ENCODE measurements at places on chromosomes 1 and 21. TPM values are rescaled to one million over a fixed set of nuclear protein-coding genes. Genes with fewer than 3 reads are reported as not detected.

The S100A4 gene
- total RNA-seq: 337 TPM

The TXNDC12 gene
- 46.6 TPM for total RNA-seq

The TAL1 gene
- total RNA-seq: not detected

The PDPN gene
- total RNA-seq: not detected

The MATN1 gene
- 0.39 TPM for total RNA-seq

The COL18A1 gene
- total RNA-seq: 555 TPM

The UBL4B gene
- total RNA-seq: not detected

The RIMS3 gene
- 16.5 TPM for total RNA-seq

The ZBED6 gene
- total RNA-seq: 44.4 TPM

The LIN28A gene
- not detected for total RNA-seq

The ZSWIM5 gene
- total RNA-seq: 0.73 TPM

- DNase-seq: no peak
These were observed 95.4 kb upstream of the NGF start for GRCh38 chr1:115433483-115433882.

DNA sequence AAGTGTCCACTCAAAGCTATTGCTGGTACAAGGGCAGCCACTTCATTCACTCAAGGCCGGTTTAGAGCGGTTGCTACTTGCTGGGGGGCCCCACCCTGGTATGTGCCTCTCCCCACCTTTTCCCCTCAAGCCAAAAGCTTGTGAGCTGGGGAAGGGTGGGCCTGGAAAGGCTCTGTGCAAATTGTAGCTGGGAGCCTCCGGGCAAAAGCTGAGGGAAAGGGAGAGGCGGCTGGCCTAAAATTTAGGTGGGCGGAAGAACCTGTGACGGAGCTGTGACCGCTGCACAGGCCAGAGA is 306 bp upstream of the SH3D21 start:
- no peak for DNase-seq

DNA sequence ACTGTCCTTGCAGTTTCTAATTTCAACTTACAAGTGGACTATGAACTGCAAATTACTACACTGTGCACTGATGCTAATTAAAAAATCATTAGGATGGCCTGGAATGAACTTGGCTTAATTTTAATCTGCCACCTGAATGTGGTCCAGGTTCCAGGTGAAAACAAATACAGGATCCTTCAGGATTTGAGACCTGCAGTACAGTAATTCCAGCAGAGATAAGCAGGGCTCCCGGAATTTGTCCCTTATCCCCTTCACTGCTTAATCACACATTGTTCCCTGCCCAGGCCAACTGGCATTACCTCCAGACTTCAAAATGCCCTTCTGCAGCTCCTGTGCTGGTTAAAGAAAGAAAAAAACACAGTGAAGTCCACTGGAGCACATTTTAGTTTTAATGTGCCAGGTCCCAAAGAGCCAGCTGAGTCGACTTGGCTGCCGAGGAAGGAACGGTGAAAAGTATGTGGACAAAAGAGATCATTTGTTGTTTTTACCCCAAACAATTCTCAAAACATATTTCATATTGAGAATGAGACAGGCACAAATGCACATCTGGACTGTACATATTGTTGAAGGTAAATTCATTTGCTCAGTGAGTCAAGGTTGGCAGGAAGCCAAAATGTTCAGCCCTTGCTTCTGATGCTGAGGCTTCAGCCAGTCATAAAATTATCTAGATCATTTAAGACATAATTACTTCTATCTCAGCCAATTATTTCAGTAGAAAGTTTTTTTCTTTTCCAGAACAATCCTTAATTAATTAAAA is 28.3 kb downstream of the DEGS1 start:
- DNase-seq: no peak

- no peak for DNase-seq
These were observed 58.2 kb downstream of the LMX1A start for GRCh38 chr1:165298203-165298820.

DNA sequence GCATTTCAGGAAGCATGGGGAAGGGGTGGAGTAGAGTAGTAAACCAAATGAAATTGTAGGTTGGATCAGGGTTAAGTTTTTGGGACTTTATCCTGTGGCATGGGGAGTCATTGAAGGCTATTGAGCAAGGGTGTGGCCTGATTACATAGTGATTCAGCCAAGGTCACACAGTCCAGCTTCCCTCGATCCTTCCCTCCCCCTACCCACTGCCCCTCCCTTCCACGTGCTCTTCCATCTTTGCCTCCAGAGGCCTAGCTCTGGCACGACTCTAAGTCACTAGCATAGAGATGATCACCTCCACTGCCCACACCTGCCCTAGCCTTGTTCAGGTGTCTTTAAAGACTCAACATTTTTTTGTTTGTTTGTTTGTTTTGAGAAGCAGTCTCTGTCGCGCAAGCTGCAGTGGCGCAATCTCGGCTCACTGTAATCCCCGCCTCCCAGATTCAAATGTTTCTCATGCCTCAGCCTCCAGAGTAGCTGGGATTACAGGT is 37.2 kb upstream of the SLC9A1 start:
- no peak for DNase-seq

DNA sequence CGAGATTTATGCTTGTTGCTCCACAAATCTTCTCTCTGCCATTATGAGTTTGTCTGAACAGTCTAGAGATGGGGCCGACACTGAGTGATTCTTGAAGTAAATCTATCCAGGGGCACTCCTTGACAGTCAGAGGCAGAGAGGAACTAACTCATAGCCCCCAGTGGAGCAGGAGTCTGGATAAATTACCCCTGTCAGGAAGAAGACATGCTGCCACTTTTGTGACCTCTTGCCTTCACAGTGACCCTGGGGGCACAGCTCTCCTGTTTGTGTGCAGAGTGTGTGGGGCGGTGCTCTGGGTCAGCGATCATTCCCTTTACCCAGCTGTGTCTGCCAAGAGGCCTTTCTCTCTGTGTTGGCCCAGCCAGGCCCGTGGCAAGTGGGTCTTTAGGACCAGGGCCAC is 29.5 kb downstream of the PEX14 start:
- no peak for DNase-seq

GRCh38 chr1:39392851-39393573 is 98.4 kb upstream of the BMP8A start:
- DNase-seq: no peak

DNA sequence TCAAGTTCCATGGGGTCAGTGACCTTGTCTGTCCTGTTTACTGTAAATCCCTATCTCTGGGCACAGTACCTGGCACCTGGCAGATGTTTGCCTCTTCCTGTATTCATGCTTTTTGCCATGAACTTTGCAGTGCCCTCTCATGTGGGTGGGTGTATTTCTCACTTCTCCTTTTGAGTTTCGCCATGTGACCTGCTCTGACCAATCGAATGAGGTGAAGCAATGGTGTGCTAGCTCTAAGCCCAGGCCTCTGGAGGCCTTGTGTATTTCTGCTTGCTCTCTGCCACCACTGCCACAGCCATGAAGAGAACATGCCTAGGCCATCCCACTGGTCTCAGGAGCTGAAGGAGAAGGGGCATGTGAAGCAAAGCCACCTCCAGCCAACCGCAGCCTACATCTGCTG is 185.5 kb upstream of the ZC3H12A start:
- no peak for DNase-seq

DNA sequence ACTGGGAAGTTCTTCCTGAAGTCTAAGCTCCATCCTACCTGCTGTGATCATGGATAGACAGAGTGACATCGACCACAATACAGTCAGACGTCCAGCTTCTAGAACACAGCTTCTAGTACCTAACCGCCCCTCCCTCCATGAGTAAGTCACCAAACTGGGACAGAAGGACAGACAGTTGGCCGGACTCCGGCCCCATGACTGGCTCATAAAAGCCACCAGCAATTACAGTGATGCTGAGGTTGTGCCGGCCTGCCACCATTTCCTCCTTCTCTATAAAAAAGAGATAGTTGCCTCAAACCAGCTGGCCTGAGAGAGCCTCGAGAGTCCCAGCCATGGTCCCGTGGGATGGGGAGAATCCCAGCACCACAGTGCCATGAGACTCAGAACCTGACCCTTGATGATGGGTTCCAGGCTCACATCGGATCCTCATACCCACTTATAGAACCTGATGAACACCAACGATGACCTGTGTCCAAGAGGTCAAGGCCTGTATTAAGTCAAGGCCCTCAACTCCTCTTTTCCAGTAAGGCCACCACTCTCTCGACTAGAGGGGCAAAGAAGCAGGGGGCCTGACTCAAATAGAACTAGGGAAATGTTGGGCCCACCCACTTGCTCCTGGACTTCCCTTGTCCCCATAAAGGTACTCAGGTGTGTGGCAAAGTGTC is 3.4 kb downstream of the MEF2D start:
- DNase-seq: no peak

GRCh38 chr1:175742790-175743459 is 470 bp downstream of the TNR start:
- DNase-seq: no peak

- DNase-seq: no peak
These were observed 86.2 kb upstream of the HP1BP3 start for GRCh38 chr1:20873311-20873710.

- DNase-seq: no peak
These were observed 8.5 kb upstream of the ARF1 start for GRCh38 chr1:228073857-228074545.

DNA sequence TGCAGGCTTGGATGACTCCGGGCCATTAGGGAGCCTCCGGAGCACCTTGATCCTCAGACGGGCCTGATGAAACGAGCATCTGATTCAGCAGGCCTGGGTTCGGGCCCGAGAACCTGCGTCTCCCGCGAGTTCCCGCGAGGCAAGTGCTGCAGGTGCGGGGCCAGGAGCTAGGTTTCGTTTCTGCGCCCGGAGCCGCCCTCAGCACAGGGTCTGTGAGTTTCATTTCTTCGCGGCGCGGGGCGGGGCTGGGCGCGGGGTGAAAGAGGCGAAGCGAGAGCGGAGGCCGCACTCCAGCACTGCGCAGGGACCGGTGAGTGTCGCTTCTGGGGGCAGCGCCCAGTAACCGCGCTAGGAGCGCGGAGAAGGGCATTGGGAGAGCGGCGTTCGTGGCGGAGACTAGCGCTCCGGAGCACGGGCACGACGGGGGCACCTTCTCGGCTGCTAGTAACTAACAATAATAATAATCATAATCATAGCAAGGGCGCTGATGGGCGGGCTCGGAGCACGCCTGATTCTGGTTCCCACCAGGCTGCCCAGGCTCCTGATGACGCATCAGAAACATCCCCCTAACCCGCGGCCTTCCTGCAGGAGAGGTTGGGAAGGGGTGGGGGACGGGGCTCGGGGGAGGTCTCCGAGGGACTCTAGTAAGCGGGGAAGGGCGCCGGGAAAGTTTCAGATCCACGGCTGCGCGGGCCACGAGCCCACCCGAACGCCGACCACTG is at the start of gene MX1:
Gene MX1, plus strand, starts transcription at position 286 of the 722 bp plus-strand sequence. CDS start 5,832 bp downstream, outside the sequence.
- DNase-seq: peak; percentile 84

GRCh38 chr1:244667797-244668196 is 14.9 kb downstream of the DESI2 start:
- DNase-seq: no peak

DNA sequence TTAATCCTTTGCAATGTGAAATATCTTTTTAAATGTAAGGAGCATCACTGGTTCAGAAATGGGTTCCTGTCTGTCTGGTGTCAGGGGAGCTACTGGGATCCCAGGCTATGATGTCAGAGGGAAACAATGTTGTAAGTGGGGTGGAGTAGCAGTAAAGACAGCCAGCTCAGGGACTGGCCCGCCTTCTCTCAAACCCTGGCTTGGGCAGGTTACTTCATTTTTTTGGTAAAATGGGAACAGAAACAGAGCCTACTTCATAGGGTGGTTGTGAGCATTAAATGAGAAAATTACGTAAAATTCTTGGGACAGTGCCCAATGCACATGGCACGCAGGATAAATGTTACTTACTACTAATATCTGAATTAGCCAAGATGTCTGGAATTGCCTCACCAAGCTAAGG is 30.7 kb upstream of the IL20 start:
- no peak for DNase-seq

DNA sequence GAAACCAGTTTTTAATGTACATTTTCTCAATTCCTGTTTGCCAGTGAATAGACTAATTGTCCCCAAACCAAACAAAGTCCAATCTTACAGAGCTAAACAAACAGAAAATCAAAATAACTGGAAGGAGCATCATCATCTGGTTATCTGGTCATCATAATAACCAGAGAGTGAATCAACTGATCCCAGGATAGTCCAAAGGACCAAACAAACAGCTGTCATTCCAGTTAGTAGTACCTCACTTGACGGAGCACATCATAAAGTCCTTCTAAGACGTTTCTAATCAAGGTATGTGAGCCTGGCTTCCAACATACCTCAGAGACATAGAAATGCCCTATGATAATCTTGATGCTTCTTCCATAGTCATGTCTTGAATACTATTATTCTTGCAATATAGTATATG is 240.5 kb downstream of the LTN1 start:
- no peak for DNase-seq

GRCh38 chr1:115555446-115555845 is 86.3 kb upstream of the VANGL1 start:
- no peak for DNase-seq

DNA sequence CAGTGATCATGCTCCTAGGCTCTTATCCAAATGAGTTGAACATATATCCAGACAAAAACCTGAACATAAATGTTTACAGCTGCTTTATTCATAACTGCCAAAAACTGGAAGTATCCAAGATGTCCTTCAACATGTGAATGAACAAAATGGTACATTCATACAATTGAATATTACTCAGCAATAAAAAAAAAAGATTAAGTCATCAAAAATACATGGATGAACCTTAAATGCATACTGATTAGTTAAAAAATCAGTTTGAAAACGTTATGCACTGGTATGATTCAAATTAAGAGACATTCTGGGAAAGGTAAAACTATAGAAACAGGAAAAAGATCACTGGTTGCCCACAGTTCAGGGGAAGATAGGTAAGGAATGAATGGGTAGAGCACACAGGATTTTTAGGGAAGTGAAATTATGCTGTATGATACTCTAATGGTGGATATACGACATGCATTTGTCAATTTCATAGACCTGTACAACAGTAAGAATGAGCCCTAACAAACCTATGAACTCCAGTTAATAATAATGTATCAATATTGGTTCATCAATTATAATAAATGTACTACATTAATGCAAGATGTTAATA is 3.1 kb downstream of the LRRC40 start:
- DNase-seq: no peak

DNA sequence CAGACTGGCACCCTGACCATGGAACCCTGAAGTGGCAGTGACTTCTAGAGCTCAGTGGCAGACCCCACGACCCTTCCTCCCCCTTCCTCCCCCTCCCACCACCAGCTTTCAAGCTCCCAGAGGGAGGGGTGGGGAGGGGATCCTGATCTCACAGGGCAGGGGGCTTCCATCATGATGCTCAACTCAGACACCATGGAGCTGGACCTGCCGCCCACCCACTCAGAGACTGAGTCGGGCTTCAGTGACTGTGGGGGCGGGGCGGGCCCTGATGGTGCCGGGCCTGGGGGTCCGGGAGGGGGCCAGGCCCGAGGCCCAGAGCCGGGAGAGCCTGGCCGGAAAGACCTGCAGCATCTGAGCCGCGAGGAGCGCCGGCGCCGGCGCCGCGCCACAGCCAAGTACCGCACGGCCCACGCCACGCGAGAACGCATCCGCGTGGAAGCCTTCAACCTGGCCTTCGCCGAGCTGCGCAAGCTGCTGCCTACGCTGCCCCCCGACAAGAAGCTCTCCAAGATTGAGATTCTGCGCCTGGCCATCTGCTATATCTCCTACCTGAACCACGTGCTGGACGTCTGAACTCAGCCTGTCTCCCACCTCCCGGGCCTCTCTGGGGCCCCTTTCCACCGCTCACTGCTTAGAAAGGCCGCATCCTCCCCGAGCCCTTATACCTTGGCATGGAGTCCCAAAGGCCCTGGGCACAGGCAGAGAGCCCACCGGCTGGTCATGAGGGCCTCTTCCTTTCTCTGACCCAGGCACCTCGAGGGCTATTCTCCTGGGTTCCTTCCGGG is 3.9 kb downstream of the NHLH1 start:
- peak; percentile 76 for DNase-seq

GRCh38 chr1:202619505-202619904 is 90.7 kb downstream of the SYT2 start:
- DNase-seq: no peak
